ENCODE measurements at places on chromosomes 11 and 22.
A peak's percentile ranks its signal among the peaks of the same experiment; 100 is the strongest.

DNA sequence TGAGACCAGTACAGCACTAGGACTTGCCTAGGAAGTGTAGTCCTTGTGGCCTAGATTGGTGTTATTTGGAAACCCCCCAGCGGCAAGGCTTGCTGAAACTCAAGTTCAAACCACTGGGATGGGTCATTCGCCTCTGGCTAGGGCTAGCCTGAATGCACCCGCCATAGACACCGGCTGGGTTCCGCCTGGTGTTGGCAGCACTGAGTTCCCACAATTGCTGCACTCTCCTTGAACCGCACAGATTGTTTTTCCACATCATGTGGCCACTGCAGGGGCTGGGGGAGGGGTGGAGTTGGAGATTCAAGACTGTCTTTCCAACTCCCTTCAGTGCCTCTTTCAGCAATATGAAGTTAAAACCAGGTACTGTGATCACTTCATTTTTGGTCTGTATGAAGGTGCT, 43.1 kb downstream of the CCDC73 start:
- H3K27me3 ChIP-seq: no peaks in the 10 kb centered on the region
- no peak overlapping the region for H3K4me3 ChIP-seq
- no peak for DNase-seq
- H3K4me1 ChIP-seq: no peaks in the 10 kb centered on the region
- H3K36me3 ChIP-seq: no peaks in the 10 kb centered on the region
- no peak overlapping the region for H3K27ac ChIP-seq

DNA sequence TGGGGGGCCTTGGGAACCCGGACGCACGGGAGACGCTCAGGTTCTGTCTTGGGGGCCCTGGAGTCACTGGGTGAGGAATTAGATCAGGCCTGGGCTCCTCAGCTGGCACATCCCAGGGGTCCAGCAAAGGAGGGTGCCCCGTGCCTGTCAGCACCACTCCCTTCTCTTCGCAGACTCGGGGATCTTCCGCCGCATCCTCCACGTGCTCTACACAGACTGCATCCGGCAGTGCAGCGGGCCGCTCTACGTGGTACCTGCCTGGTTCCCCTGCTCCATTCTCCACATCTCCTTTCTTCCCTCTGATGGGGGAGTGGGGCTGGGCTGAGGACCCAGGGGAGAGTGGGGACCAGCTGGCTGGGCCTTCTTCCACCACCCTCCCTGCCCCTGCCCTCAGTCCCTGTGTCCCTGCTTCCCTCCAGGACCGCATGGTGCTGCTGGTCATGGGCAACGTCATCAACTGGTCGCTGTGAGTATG, 6.7 kb upstream of the TAGLN start:
- H3K27ac ChIP-seq: no peak overlapping the region
- no peaks in the 10 kb centered on the region for H3K4me1 ChIP-seq
- peaks cover 35% of the 10 kb centered on the region for H3K36me3 ChIP-seq
- no peaks in the 10 kb centered on the region for H3K27me3 ChIP-seq
- no peak for DNase-seq
- no peak overlapping the region for H3K4me3 ChIP-seq

- no peaks in the 10 kb centered on the region for H3K4me1 ChIP-seq
- H3K27ac ChIP-seq: no peak overlapping the region
- H3K27me3 ChIP-seq: no peaks in the 10 kb centered on the region
- DNase-seq: no peak
- no peaks in the 10 kb centered on the region for H3K36me3 ChIP-seq
Measured at GRCh38 chr11:103844327-103845215, 191.9 kb upstream of the DDI1 start.

DNA sequence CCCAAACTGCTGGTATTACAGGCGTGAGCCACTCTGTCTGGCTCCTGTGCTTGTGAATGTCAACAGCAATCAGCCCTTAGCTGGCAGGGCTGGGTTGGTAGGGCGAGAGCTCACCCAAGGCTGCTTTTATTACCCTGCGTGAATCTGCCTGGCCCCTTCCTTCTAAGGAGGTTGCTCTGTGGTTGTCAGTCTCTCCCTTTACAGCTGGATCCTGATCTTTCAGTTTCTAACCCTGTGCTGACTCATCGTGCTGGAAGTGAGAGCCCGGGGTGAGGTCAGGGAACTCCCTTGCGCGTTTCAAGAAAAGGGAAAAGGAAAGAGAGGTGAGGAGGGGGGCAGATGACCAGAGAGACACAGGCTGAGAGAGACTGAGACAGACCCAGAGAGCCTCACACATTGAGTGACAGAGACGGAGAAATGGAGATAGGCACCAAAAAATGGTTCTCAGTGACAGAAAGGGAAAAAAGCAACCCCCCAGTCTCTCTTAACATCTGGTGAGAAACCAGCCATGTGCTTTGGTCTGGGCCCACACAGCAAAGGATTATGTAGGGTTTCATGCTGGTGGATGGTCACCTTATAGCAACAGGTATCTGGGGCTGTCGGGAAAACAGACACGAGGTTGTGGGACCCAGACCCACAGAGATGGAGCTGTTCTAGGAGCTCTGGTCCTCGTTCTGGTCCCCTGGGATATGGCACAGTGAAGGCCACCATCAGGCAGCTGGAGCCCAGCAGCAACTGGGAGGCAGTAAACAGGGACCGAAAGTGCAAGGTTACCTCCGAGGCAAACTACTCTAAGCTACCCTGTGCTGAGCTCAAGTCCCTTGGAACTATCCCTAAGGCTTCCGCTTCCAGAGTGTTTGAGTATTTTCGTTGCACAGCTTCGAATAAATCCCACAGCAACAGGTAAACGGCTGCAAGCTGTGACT, 2.5 kb downstream of the TCN2 start:
- peak overlapping the region; percentile 56 for H3K27ac ChIP-seq
- H3K27me3 ChIP-seq: no peaks in the 10 kb centered on the region
- peaks cover 20% of the 10 kb centered on the region for H3K36me3 ChIP-seq
- DNase-seq: peak; percentile 82
- H3K4me3 ChIP-seq: peak overlapping the region; percentile 5

GRCh38 chr22:25569983-25570382, 5.5 kb downstream of the GRK3 start:
- H3K27ac ChIP-seq: no peak overlapping the region
- no peak for DNase-seq
- H3K4me3 ChIP-seq: no peak overlapping the region

GRCh38 chr11:97972731-97973130, 1048.0 kb upstream of the CNTN5 start:
- DNase-seq: no peak
- H3K27me3 ChIP-seq: no peaks in the 10 kb centered on the region
- H3K27ac ChIP-seq: no peak overlapping the region
- no peaks in the 10 kb centered on the region for H3K4me1 ChIP-seq

DNA sequence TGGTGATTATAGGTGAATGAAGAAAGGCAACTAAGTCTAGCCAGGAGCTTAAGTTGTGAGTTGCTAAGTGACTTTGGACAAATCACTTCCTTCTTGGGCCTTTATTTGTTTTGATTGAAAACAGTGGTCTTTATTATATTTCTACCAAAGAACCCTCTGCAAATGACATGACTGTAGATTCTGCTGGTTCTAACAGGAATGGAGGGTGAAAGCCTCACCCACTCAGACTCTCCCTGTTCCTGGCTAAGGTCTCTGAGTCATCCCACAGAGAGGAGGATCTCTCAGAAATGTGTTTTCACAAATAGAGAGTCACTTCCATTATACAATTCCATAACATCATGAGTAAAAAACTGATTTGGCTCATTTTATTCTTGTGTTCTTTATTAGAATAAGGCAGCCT, 583.9 kb upstream of the LRRC4C start:
- no peak overlapping the region for H3K4me3 ChIP-seq
- H3K4me1 ChIP-seq: no peaks in the 10 kb centered on the region

DNA sequence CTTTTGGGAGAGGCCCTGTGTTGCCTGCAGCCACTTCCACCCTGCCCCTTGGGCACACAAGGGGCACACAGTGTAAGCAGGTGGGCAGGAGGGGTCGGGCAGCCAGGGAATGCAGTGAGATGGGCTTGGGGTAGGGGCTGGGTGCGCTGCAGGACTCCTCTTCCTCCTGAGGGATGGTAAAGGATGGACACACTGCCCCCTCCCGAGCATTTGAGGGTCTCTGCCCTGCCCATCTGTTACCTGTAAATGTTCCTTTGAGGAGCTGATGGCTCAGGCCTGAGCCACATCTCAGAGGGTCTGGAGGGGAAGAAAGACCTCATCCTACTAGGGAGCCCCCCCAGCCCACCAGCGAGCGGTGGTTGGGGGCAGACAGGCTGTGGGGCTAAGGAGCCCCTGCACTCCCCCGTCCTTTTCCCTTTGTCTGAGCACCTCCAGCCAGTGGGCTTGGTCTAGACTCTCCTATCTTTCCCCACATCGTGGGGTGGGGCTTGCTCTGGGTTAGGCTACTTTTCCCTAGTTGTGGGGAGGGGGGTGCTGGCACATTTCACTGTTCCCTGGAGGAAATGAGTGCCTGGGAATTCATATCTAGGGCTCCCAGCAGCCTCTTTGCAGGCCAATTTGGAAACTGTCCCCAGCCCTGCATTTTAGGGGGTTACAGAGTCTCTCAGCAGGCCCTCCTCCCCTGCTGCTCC, 1.7 kb upstream of the TSSC4 start:
- H3K4me3 ChIP-seq: no peak overlapping the region
- H3K36me3 ChIP-seq: peaks cover 7% of the 10 kb centered on the region
- DNase-seq: no peak
- H3K4me1 ChIP-seq: peaks cover 18% of the 10 kb centered on the region
- peak overlapping the region; percentile 99 for H3K27ac ChIP-seq

- H3K27ac ChIP-seq: peak overlapping the region; percentile 39
- peaks cover 19% of the 10 kb centered on the region for H3K4me1 ChIP-seq
- H3K27me3 ChIP-seq: peaks cover 10% of the 10 kb centered on the region
- no peaks in the 10 kb centered on the region for H3K36me3 ChIP-seq
Measured at GRCh38 chr11:27698872-27699241, 1.4 kb downstream of the BDNF start.

GRCh38 chr11:21948876-21949275, 244.0 kb upstream of the ANO5 start:
- no peak overlapping the region for H3K4me3 ChIP-seq
- no peak for DNase-seq
- no peaks in the 10 kb centered on the region for H3K36me3 ChIP-seq
- no peak overlapping the region for H3K27ac ChIP-seq
- H3K27me3 ChIP-seq: no peaks in the 10 kb centered on the region
- H3K4me1 ChIP-seq: no peaks in the 10 kb centered on the region

DNA sequence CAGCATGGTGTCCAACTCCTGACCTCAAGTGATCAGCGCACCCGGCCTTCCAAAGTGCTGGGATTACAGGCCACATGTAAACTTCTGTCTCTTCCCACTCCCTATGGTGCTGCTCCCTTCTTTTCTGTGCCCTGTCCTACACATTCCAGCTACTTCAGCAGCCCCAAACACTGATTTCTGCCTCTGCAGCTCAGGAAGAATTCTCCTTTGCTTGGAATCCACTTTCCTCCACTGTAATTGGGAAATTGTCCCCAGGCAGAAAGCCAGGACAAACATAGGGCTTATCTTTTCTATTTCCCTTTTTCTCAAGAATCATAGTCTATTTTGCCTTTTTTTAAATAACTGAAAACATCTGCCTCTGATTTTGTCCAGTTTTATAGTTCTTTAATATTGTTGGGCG, 21.3 kb upstream of the DRG1 start:
- no peak overlapping the region for H3K4me3 ChIP-seq
- no peaks in the 10 kb centered on the region for H3K4me1 ChIP-seq
- H3K27me3 ChIP-seq: no peaks in the 10 kb centered on the region
- H3K36me3 ChIP-seq: no peaks in the 10 kb centered on the region
- H3K27ac ChIP-seq: no peak overlapping the region

DNA sequence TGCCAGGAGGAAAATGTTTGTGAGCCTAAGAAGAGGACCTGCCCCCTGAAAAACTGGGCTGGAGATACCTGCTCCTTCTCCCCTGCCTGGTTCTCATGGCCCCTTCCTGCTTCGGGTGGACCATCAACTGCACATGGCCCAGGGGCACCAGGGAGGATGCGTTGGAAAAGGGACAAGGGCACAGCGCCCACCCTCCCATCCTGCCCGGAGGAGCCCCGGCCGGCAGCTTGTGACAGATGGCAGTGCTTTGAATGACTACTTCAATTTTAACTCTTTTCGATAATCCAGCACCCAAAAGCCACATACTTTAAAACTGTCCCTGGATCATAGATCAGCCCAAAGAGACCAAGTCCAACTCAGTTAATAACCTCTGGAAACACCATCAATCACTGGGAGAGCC, 135.8 kb upstream of the NECTIN1 start:
- no peaks in the 10 kb centered on the region for H3K27me3 ChIP-seq
- no peaks in the 10 kb centered on the region for H3K36me3 ChIP-seq
- no peaks in the 10 kb centered on the region for H3K4me1 ChIP-seq
- no peak overlapping the region for H3K27ac ChIP-seq
- DNase-seq: no peak

GRCh38 chr11:64856382-64857227, 12.2 kb upstream of the CDC42BPG start:
- H3K27me3 ChIP-seq: no peaks in the 10 kb centered on the region
- H3K4me1 ChIP-seq: peaks cover 37% of the 10 kb centered on the region
- peak overlapping the region; percentile 74 for H3K27ac ChIP-seq
- DNase-seq: peak; percentile 86

DNA sequence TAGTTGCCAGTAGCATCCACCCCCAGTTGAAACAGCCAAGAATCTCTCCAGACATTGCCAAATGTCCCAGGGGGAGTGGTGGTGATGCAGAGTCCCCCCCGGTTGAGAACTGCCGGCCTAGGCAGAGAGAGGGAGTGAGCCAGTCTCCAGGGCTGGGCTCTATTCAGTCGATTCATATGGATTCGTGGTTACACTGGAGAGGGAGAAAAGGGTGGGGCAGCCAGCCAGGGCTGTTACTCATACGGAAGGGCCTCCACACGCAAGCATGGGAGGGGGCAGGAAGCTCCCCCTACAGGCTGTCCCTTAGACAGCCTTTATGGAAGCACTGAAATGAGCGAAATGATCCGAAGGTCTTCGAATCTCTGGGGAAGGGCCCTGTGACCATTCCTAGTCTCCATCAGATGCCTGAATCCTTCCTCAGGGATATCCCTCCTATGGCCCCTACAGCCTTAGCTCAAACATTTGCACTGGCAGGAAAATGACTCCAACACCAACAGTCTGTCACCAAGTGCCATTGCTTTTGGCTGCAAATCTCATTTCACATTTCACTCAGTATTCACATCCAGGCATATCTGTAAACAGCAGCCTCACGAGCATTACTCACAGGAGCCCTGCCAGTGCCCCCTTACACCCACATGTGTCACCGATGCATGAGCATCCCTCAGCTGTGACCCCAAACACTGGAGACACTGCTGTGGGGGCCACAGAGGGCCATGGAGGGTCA, 18.4 kb upstream of the TLCD5 start:
- H3K4me1 ChIP-seq: peaks cover 6% of the 10 kb centered on the region
- no peaks in the 10 kb centered on the region for H3K36me3 ChIP-seq
- peaks cover 6% of the 10 kb centered on the region for H3K27me3 ChIP-seq
- DNase-seq: peak; percentile 49

- DNase-seq: no peak
- no peaks in the 10 kb centered on the region for H3K36me3 ChIP-seq
- peaks cover 4% of the 10 kb centered on the region for H3K27me3 ChIP-seq
- no peak overlapping the region for H3K4me3 ChIP-seq
- no peaks in the 10 kb centered on the region for H3K4me1 ChIP-seq
Measured at GRCh38 chr11:35250621-35251020, 111.7 kb downstream of the CD44 start.

GRCh38 chr22:36347094-36347493, 40.7 kb downstream of the MYH9 start:
- H3K4me3 ChIP-seq: no peak overlapping the region
- H3K36me3 ChIP-seq: peaks cover 29% of the 10 kb centered on the region
- H3K27ac ChIP-seq: no peak overlapping the region
- no peak for DNase-seq
- H3K4me1 ChIP-seq: peaks cover 77% of the 10 kb centered on the region

Data from endothelial cell of umbilical vein (primary cell).